ENCODE measurements at places on chromosomes 2 and 18.

DNA sequence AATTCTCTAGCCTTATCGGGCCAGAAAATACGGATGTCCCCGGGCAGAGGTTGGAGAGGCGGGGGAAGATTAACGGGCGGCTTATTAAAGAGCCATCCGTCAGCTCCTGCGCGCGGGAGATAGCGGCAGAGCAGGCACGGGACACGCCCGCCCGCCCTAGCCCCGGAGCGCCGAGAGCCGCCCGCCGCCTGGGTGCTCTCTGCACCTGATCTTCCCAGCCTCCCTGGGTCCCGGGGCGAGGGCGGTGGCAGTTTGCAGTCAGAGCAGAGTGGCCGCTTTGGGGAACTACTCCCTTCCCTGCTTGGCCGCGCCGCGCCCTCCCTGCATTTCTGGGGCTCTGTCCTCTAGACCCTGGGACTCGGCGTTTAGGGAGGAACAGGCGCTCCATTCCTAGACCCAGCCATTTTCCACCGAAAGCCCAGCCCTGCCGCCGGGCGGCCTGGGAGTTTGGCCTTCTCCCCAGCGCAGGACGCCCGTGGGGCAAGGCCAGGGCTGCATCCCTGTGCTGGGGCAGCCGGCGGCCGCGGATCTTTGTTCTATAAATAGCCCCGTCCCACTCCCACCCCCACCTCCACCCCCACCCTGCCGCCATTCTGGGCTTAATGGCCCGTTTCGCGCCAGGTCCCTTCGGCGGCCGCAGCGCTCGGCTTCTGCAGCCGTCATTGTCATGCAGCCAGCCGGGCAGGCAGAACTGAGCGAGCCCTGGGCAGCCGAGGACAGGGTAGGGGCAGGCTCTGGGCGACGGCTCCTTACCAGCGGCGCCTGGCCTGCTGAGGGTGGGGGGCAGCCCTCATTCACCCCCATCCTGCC is 6.6 kb downstream of the GAD1 start:
- H3K4me3 ChIP-seq: no peak overlapping the region
- no peak for DNase-seq
- no peaks in the 10 kb centered on the region for H3K36me3 ChIP-seq
- no peak overlapping the region for H3K27ac ChIP-seq
- peaks cover 70% of the 10 kb centered on the region for H3K27me3 ChIP-seq
- peaks cover 6% of the 10 kb centered on the region for H3K4me1 ChIP-seq

- no peak overlapping the region for H3K27ac ChIP-seq
- H3K36me3 ChIP-seq: peaks cover 3% of the 10 kb centered on the region
- H3K4me1 ChIP-seq: peaks cover 5% of the 10 kb centered on the region
- no peak for DNase-seq
- no peak overlapping the region for H3K4me3 ChIP-seq
- no peaks in the 10 kb centered on the region for H3K27me3 ChIP-seq
Measured at GRCh38 chr2:174794851-174795374, 30.6 kb upstream of the CHRNA1 start.

DNA sequence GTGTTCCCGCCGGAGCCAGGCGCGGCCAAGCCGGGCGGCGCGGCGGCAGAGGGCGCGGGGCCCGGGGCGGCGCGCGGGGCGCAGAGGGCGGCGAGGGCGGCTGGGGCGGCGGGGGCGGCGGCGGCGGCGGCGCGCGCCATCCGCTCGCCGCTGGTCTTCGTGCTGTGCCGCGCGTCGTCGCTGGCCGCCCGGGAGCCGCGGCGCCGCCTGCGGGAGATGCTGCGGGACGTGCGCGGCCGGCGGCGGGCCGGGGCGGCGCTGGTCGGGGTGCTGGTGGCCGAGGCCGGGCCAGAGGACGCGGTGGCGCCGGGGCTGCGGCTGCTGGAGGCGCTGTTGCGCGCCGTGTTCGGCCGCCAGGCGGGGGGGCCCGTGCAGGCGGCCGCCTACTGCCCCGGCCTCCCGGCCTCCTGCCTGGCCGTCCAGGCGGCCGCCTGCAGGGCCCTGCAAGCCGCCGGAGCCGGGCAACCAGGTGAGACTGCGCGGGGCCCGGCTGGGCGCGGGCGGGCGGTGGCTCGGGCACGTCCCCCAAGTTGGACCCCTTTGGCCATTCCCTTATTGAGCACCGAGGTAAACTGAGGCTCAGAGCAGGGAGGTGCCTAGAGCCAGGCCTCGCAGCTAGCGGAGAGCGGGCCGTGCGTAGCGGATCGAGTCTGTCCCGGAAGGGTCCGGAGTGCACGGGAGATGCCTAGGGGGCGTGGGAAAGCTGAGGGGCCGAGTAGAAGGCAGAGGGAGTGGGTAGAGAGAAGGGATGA is 584 bp downstream of the C2orf72 start:
- H3K27ac ChIP-seq: no peak overlapping the region
- peaks cover 50% of the 10 kb centered on the region for H3K27me3 ChIP-seq
- no peaks in the 10 kb centered on the region for H3K4me1 ChIP-seq
- no peak overlapping the region for H3K4me3 ChIP-seq

GRCh38 chr2:119259296-119259860 is 35.7 kb downstream of the STEAP3 start:
- no peak for DNase-seq
- H3K27me3 ChIP-seq: no peaks in the 10 kb centered on the region
- H3K36me3 ChIP-seq: no peaks in the 10 kb centered on the region

DNA sequence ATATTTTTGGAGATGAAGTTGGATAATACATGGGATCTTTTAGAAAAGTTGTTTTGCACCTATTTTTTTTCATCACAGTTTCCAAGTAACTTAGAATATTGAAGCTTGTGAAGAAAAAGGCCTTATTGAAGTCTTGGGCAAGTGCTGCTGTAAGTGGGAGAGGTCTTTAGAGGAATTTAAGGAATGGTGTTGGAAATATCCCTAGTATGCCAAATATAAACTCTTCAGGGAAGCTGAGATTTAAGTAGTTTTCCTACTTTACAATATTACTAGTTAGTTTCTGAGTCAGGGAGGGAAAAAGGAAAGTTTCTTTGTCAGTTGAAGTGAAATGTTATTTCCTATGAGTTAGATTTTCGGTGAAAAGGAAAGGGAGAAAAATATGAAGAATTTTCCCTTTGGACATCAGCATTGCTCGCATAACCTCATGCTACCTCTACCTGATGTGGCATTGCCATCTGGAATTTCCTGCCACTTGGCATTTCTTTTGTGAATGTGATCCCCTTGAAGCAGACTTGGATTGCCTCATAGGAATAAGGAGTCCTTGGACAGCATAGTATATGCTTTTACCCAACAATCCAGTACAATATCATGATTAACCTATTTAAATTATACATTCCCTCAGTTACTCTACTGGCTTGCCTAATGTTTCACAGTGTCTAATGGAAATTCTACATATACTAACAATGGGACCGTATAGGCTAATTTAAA is 12.1 kb downstream of the PLEKHH2 start:
- no peak for DNase-seq
- no peaks in the 10 kb centered on the region for H3K27me3 ChIP-seq
- no peak overlapping the region for H3K4me3 ChIP-seq
- H3K4me1 ChIP-seq: no peaks in the 10 kb centered on the region

DNA sequence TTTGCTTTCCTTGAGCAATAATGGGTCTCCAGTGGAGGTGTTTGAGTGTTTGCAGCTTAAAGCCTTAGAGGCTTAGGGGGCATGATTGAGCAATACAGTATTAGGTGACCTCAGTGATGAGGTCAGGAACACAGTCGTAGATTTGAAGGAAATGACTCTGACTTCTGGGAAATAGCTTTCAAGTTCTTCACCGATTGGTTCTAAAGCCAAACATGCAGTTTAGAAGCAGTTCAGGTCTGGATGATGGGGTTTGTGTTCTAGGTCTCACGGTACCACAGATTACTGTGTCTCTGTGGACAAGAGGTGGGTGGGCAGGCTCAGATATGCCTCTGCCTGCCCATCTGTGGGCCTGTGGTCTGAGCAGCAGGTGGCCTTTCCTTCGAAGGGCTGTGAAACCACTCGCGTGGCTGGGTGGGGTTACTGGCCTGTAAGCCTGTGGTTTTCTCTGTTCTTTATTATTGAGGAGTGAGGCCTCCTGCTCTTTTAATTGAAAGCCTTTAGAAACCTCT is 7.8 kb downstream of the MTHFD2 start:
- peak; percentile 76 for DNase-seq
- H3K4me1 ChIP-seq: peaks cover 16% of the 10 kb centered on the region
- H3K4me3 ChIP-seq: no peak overlapping the region
- peaks cover 16% of the 10 kb centered on the region for H3K36me3 ChIP-seq

DNA sequence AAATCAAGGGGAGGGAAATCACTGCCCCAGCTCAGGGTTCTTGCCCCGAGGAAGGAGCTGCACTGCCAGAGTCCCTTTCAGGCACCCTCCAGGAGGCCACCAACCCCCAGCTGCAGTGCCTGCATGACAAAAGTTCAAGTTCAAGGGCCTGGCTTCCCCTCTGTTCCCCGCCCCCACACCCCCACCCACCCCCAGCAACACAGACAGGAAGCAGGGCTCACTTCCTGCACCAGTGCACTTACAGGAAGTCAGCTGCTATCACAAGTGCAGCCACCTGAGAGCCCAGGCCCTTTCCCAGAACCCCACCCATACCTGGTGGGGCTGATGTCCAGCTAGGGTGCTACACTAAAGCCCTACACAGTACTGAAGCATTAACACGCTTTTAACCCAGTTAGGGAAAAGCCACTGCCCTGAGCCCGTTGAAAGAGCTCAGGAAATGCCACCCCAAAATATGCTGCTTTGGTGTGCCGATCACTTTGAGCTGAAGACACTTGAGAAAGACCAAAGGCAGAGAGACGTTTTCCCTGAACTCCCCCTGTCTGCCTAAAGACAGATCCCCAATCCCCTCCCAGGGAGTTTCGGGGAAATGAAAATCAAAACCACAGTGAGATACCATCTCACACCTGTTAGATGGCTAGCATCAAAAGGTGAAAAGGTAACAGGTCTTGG is 109.9 kb upstream of the CAB39 start:
- no peak overlapping the region for H3K27ac ChIP-seq
- no peaks in the 10 kb centered on the region for H3K36me3 ChIP-seq
- DNase-seq: no peak

DNA sequence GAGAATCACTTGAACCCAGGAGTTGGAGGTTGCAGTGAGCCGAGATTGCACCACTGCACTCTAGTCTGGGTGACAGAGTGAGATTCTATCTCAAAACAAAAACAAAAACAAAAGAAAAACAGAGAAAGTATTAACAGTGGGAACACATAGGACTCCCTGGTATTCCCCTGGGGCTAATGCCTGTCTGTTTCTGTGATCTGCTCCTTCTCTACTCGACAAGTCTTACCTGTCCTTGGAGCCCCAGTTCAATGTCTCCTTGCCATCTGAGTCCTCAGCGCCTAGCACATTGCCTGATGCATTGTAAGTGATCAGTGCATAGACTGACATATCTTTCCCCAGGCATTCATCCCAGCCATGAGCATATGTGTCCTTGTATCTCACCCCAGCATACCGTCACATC is 85.8 kb downstream of the ASAP2 start:
- peaks cover 17% of the 10 kb centered on the region for H3K4me1 ChIP-seq
- H3K36me3 ChIP-seq: peaks cover 3% of the 10 kb centered on the region
- no peak overlapping the region for H3K27ac ChIP-seq

All from endothelial cell of umbilical vein (primary cell).